Stimulated activated naive CD4-positive, alpha-beta T cell (primary cell): ENCODE measurements at places on chromosomes 7 and 10.
A peak's percentile ranks its signal among the peaks of the same experiment; 100 is the strongest.

GRCh38 chr10:88092973-88093372 lies 229.5 kb downstream of the PTEN start:
- DNase-seq = peak; percentile 20

DNA sequence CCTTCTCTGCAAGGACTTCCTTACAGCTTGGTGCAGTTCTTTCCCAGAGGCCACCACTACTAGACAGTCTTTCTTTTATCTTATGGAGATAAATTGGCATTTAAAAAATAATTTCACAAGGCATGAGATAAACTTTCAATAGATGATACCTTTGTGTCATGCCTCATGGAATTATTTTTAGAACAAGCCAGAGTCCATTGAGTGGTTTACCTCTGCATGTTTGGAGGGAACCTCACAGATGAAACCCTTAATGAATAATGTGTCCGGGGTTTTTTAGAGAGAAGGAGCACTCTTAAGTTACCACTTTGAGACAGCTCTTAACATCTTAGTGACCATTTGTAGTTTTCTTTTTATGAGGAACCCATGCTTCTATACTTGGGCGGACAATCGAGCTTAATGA lies 17.2 kb downstream of the NODAL start:
- DNase-seq = no peak

GRCh38 chr7:155677688-155678087 lies 33.2 kb downstream of the RBM33 start:
- DNase-seq = no peak

DNA sequence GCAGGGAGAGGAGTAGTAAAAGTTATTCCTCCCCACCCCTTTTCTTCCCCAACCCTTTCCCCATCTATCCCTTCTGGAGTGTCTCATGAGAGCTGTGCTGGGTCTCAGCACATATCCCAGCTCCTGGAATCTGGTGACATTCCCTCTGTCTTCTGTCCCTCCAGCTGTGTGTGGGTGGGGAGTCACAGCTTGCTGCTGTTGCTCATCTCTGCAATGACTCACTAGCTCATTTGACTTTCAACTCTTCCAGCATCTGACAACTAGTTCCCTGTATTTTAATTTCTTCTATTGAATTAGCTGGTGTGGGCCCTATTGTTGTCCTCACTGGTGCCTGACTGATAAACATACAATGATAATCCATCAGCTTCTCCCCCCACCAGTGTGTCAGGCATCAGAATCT lies 198.9 kb upstream of the AUTS2 start:
- DNase-seq = no peak

DNA sequence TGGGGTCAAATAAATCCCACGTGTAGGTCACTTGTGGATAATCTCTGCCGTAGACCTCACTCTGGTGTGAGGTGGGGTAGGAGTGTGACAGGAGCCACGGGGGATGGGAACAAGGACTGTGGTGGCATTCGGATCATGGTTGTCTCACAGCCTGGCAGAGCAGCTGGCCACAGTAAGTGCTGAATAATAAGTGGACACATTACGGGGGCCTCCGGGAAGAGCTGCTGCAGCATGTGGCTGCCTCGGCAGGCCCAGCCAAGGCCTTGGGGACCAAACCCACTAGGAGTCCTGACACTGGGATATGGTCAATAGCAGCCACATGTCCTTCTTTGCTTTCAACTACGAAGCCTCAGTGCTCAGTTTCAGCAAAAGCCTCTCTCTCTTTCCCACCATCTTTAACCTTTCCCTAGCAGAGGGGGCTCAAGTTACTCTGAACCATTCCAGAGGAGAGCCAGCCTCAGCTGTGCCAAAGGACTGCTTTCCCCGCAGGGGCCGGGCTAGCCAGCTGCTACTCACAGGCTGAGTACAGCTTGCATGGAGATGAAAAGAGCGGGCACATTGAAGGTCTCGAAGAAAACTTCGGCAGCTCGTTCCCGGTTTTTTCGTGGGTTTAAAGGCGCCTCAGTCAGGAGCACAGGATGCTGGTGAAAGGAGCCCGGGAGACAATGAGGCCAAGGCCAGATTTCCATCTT lies 17.3 kb downstream of the ACTR1A start:
- DNase-seq = no peak

DNA sequence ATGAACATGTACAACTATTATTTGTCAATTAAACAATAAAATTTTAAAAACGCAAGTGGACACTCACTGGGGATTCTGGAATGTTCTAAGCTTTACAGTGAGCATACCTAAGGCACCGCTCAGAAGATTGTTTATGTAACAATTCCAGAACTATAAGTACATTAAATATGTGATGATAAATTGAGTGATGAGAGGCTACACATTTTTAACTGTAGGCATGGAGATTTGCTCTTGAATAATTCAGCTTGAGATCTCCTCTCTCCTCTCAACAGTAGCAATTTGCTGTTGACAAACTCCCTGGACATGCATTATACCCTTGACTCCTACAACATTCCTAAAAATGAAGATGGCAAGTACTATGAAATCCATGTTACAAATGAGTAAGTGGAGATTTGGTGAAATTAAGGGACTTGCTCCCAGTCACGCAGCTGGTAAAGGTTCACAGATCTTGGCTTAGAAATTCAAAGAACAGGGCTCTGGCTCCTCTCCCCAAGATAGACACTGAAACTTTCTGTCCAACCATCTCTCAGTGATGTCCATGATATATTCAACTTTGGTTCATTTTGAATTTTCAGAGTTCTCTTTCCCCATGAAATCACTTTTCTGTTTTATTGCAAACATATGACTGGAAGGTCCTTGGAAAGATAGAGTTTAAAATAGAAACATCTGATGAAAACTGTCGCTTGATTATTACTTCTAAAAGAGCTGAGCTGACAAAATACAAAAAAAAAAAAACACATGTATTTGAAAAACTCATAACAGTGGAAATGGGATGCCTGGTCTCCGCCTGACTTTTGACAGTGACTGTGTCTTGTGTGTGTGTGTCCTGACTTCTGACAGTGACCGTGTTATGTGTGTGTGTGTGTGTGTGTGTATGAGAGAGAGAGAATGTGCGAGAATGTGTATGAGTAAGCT lies 488.3 kb downstream of the TNS3 start:
- DNase-seq = no peak

DNA sequence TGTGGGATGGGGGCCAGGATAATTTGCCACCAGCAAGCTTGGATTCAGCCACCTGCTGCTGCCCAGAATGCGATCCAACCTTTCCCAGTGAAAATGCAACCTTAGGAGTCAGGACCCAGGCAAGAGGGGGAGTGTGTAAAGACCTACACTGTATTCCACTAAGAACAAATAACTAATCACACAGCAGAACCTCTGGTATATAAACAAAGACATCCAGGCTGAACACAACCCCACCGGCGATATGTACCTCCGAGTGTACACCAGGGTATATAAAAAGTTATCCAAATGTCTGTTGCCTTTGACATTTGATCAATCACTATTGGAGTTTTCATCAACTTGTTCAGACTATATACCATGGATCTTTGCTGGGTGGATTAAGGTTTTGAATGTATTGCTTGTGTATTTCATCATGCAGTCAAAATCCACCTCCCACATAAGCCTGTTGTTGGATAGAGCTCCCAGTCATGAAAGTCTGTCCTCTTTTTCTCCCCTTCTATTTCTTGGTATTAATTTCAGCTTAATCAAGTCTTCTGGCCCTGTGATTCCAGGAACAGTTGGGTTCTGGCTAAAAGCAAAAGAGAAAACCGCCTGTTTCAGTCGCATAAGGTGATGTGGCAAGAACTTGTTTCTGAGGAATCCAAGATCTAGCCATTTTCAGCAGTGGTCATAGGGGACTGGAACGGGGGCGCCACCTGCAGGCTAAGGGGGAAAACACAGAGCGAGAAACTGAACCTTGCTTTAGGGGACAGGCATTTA lies 290.7 kb downstream of the CCDC3 start:
- peak; percentile 63 for DNase-seq

GRCh38 chr7:1050254-1050906 lies 6.0 kb downstream of the GPR146 start:
- DNase-seq = no peak

DNA sequence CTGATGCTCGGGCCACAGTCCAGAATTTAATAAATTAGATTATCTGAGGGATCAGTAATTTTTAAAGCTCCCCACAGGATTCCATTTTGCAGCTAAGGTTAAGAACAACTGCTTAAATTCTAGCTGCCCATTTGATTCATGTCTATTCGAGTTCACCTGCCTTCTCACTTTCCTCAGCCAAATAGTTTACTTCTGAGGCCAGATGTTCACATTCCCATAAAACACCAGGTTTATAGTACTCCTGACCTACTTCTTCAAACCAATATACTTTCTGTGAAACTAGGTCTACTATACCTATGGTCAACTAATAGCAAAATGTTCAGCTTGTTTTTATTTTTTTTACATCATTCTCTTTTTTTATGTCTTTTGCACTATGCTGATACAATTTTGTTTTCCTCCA lies 86.3 kb downstream of the GPR158 start:
- no peak for DNase-seq

DNA sequence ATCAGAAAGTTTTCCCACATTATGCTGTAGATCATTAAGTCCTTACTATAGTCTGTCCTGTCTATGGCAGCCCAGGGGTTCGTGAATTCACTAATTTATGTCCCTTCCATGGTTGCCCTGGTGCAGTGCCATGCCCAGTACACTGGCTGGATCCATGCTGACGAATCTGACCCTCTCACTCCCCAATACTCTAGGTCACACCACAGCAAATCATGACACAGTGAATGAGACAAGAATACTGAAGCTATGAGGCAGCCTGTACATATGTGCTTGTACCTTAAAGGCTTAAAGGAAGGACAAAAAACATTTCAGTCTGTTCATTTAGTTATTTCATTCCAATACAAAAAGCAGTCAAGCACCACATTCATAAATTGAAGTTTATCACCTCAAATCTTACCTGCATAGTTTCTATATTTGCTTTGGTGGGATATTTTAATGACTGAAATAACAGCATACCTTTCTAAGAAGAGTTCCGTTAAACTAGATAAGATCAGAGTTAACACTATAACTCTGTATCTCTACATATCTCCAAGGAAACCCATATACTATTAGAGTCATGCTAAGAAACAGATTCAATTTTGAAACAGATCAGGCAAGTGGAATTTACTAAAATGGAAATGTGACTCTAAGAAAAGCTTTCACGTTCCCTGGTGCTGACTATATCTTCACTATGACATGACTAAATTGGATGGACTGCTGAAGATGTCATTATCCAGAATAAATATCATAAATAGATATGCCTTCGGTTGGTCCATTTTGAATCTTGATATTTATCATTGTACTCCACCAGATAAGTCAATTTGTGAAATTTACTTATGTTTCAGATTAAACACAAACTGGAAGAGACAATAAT lies 36.7 kb downstream of the OSBPL3 start:
- DNase-seq = no peak

GRCh38 chr10:123633636-123634035 lies 32.5 kb upstream of the GPR26 start:
- DNase-seq = no peak

- DNase-seq = no peak
Measured at GRCh38 chr7:93365341-93365740, 133.2 kb downstream of the VPS50 start.

- DNase-seq = no peak
Measured at GRCh38 chr7:101740981-101741725, 76.3 kb upstream of the CUX1 start.
